OCI-M1 (cell line): ENCODE measurements at places on chromosomes 6 and 20.

DNA sequence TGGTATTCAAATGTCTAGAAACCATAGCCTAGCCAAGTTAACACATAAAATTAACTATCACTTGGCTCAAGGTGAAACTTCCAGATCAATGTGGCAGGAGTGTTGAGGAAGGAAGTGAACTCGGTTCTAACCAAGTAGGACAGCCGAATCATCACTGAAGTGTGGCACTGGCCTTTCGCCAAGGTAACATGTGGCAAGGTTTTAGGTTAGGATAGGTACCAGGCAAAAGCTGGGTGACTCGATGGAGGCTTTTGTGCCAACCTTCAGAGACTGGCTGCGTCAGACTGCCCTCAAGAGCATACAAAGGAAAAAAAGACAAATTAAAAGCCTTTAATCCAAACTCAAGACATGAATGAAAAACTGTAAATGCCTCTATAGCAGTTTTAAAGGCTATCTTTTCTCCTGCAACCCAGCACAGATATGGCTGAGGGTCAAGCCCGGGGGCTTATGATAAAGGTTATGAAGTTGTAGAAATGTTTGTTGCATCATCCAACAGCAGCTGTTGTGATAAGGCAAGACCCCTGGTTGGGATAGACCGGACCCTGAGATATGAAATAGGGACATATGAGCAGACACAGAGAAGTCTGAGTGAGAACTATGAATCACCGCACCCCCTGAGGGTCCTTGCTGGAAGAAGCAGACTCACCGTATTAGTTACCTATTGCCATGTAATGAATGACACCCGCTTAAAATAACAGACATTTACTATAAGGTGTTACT lies 11.9 kb downstream of the PSMB9 start:
- peak; percentile 53 for DNase-seq

- no peak for DNase-seq
Observed at GRCh38 chr6:106750142-106750918, 121.0 kb downstream of the QRSL1 start.

- no peak for DNase-seq
Observed at GRCh38 chr20:2122936-2123335, 21.3 kb downstream of the STK35 start.

- no peak for DNase-seq
Observed at GRCh38 chr6:24721461-24722215, 2.7 kb upstream of the C6orf62 start.

GRCh38 chr6:10215326-10216110 lies 199.4 kb downstream of the TFAP2A start:
- no peak for DNase-seq

DNA sequence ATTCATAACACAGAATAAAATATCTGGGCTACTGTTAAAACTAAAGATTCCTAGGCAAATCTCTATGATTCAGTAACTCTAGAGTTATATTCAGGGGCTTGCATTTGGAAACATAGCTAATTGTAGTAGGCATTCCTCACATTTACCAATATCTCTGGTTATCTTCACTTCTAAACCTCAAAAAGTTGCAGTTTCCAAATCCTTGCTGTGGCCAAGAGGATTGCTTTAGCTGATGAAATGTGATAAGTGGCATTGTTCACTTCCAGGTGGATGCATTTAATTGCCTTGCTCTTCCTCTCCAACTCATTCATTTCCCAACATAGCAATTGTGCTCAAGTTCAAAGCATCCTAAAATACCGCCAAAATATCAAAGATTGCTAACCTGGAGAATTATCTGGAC lies 246.6 kb downstream of the GRIK2 start:
- no peak for DNase-seq

- no peak for DNase-seq
Observed at GRCh38 chr20:4763261-4763660, 41.6 kb downstream of the PRND start.

- DNase-seq: no peak
Observed at GRCh38 chr6:28001751-28002150, 44.7 kb downstream of the OR2B6 start.

DNA sequence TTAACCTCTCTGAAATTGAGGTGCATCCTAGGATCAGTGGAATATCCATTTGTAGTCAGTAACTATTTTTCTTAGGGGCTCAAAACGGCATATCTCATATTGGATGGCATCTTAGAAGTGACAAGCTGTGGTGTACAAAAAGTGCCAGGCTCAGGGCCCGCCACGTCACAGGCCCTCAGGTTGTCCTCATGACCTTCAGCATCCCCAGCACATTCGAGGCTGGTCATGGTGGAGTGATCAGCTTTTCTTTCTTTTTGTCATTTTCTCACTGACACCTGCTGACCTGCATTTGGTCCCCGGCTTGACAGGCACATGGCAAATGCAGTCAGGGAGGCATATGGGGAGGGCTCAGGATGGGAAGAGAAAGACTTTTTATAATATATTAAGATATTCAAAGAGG lies 7.1 kb upstream of the E2F1 start:
- no peak for DNase-seq

DNA sequence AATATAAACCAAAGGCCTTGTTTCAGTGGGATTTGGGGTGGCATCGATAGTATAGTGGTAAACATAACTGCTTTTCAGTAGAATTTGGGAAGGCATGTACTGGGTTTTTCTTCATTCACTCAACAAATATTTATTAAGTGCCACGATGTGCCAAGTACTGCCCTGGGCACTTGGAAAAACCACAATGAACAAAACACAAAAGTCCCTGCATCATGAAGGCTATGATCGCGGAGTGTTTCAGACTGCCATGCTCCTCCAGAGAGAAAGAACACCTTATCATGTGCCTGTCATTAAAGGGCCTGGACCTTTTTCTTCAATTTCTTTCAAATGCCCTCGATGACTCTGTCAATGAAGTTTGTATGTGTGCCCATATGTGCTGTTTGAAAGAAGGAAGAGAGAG lies 59.2 kb upstream of the CEP85L start:
- DNase-seq: no peak

- no peak for DNase-seq
Observed at GRCh38 chr20:36116807-36117441, 37.6 kb upstream of the EPB41L1 start.

DNA sequence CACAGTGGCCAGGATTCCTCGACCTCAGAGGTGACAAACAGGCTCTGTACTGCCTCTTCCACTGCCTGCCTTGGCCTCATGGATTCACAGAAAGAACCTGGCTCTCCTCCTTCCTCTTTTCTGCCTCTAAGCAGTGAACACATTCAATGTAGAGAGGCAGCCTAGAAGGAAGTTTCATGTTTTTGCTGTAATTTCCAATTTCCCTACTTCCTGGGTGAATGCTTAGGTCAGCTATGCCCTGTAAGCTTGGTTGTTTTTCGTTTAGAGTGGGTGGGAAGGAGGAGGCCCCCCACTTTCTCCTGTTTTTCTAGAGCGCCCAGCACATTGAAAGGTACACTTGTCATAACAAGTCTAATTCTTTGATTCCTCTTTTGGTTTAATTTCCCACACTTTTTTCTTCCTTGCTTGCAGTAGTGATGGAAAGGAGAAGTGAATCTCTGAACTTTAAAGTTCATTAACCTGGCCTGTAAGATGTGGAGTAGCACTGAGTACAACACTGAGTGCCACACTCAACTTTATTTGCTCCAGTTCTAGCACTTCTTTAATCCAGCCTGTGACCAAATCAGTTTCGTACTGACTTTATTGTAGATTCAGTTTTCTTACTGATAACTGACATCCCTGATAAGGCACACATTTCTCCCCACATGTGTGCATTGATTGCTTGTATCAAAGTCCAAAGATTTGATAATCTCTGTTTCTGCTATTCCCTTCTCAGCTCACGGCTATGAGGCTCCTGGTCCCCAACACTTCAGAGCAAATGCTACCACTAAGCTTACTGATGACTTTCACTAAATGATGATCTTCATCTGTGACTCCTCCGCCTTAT lies 100.0 kb upstream of the MAN1A1 start:
- DNase-seq: peak; percentile 71

DNA sequence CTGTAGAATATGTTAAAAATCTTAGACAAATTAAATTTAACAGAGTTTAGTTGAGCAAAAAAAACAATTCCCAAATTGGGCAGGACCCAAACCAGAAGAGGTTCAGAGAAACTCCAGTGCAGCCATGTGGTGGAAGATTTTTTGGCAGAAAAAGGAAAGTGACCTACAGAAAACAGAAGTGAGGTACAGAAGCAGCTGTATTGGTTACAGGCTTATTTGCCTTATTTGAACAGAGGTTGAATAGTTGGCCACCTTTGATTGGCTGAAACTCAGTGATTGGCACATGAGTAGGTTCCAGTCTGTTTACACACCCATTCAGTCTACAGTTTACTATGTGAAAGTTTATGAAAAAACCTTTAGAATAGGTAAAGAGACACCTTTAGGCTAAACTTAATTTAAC lies 110.9 kb upstream of the LAMP5 start:
- no peak for DNase-seq

GRCh38 chr6:68575765-68576439 lies 59.2 kb upstream of the ADGRB3 start:
- DNase-seq: peak; percentile 60

GRCh38 chr20:63931735-63932134 lies 24.5 kb downstream of the UCKL1 start:
- no peak for DNase-seq
